ENCODE measurements at places on chromosomes 16 and 17.
A peak's percentile ranks its signal among the peaks of the same experiment; 100 is the strongest.

DNA sequence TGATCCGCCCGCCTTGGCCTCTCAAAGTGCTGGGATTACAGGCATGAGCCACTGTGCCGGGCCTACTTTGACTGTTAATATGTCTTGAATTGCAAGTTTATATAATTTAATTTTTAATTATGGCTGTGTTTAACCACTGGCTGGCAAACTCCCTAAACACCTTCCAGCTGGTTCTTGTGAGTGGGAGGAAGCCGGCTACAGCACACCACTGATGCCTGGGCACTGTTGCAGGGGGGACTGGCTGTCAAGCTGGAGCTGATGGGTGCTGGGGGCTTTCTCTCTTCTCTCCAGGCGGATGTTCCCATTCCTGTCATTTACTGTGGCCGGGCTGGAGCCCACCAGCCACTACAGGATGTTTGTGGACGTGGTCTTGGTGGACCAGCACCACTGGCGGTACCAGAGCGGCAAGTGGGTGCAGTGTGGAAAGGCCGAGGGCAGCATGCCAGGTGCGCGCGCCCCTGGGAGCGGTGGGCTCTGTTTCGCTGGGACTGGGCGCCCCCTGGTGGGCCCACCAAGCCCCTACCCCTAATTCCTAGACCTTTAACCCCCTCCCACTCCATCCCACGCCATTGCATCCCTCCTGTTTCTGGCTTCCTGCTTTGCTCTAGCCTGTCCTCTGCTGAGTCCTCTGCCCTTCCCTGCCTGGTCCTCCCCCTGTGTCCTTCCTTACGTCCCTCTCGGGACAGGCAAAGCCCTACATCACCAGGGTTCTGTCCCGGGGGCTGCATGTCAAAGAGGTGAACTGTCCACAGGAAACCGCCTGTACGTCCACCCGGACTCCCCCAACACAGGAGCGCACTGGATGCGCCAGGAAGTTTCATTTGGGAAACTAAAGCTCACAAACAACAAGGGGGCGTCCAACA, 9.5 kb downstream of the TBX21 start:
- peak; percentile 24 for DNase-seq

- peak; percentile 67 for DNase-seq
Measured at GRCh38 chr17:42744283-42744805, 496 bp downstream of the EZH1 start.

GRCh38 chr16:79053577-79053976, 547.0 kb downstream of the MAF start:
- DNase-seq: no peak

DNA sequence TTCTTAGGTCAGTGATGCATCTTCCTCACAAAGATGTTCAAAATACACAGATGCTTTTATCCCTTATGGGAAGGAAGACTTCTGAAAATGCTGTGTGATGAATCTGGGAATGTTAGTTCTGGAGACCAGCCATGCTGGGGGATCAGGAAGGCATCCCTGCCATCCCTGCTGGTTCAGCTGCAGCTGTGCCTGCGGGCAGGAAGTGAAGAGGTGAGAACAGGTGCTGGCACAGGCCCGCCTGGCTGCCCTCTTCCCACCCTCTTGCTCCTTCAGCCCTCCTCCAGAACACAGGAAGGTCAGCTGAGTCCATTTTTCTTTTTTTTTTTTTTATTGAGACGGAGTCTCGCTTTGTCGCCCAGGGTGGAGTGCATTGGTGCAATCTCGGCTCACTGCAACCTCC, 15.2 kb downstream of the RAB11FIP3 start:
- no peak for DNase-seq

DNA sequence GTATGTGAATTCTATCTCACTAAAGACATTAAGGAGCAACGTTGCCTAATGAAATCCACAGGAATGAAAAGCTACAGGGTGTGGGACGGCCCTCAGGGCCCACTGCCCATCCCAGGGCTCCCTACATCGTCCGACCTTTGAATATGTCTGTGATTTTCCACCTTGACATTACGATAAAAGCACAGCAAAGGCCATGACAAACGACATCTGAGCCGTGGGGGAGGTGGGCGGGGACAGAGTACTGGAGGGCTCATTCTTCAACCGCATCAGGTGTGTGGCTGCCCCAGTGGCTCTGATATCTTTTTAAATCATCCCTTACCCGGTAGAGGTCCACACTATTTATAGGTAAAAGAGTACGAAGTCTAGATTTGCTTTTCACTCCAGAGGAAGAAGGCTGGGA, 35.1 kb downstream of the LMF1 start:
- no peak for DNase-seq

DNA sequence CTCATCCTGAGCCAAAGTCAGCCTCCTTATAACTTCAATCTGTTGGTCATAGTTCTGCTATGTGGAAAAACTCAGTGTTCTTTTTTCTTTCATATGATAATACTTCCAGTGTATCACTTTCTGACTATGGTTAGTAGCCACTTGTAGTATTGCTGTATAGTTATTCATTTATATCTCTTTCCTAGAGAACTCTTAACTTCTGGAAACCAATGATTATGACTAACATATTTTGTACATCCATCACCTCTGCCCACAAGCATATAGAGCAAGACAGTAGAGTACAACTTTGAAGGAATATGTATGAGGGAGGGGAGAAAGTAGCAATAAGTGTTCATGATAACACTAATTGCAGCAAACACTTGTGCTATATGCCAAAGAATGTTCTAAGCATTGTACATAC, 38.6 kb downstream of the COX10 start:
- DNase-seq: no peak

- DNase-seq: no peak
Measured at GRCh38 chr17:47295874-47296255, 27.9 kb upstream of the EFCAB13 start.

GRCh38 chr16:78655331-78656113, 556.1 kb downstream of the WWOX start:
- no peak for DNase-seq

DNA sequence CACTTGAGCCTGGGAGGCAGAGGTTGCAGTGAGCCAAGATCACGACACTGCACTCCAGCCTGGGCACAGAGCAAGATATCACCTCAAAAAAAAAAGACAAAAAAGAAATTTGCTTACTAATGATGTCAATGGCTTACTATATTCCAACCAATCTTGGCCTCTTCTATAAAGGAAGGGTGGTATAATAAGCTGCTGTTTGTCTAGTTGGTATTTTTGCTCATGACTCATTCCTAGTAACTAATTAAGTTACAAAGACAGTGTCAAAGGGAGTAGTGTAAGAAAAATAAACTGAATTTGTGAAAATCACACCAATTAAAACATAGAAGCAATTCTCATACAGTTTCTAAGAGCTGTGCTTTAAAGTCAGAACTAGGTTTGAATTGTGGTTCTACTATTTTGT, 82.5 kb downstream of the NLK start:
- DNase-seq: no peak

DNA sequence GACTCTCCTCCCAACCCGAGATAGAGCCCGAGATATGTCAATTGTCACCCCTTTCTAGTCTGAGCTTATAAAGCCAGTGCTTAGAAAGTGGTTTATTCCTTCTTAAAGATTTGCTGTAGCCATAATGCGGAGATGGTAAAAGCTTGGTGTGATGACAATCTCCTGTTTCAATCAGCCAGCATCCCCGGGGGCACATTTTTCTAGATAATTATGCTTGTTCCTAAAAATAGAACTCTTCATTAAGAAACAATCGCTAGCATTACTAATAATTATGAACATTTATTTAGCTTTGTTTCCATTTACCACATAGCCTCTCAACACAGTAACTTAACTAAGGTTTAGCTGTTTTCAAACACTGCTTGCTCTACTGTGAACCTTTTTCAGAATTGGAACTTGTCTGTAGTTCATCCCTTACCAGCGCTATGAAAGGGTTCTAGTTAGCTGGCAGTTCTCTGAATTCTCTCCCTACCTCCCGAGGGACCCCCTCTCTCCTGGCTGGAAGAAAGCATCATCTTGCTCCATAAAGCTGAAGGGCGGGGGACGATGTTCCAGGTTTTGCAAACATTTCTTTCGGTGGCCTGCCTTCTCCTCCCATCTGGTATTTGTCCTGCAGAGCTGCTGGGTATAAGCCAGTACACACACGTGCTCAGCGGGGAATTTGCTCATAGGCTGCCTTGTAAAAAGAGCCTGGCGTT, 922 bp upstream of the MRPL58 start:
- DNase-seq: no peak

DNA sequence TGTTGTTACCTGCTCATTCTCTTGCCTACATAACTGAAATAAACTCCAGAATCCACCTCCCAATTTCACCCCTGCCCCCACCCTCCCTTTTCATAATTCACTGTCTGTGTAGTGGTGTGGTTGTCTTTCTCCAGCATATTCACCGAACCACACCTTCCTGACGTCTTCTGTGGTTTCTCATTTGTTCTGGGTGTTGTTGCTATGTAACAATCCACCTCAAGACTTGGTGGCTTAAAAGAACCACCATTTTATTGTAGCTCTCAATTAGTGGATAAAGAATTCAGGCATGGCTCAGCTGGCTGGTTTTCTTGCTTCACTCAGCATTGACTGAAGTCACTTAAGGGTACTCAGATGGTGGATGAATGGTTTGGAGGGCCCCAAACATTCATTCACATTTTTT, 229.8 kb downstream of the MAF start:
- no peak for DNase-seq

- DNase-seq: no peak
Measured at GRCh38 chr17:56290101-56290801, 137.0 kb downstream of the ANKFN1 start.

DNA sequence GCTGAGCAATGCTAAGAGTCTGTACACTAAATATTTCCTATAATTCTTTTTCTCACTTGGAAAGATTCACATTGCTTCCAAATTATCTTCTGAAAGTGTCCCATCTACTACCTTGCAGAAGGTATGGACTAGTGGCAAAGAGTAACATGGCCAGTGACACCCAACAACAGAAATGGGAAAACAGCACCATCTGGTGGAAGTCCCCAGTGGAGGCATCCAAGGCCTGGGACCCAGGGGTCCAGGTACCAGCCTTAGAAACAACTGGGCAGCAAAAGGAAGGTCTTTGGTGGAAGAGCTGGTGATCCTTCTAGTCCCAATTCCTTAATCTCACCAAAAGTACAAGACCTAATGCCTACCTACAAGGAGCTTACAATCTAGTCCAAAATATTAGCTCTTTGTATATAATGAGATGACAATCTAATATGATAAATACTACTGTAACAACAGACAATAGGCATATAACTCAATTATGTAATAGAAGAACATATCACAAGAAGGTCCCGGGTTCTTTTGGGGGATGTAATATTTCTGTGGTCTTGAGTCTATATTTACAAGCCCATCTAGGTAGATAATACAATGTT, 55.3 kb downstream of the SKAP1 start:
- peak; percentile 31 for DNase-seq

DNA sequence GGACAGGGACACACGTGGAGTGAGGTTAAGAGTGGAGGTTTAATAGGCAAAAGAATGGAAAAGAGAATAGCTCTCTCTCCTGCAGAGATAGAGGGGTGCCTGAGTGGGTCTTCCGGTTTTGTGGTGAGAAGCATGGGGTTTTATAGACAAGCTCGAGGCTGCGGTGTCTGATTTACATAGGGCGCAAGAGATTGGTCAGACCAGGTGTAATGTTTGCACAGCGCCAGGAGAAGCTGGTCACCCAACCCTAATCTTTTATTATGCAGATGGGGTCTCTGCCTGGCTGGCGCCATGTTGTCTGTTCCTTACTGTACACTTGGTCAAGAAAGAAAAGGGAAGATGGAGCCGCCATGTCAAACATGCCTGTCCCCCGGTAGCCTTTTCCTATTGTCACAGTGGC, 44.5 kb upstream of the MLYCD start:
- DNase-seq: no peak

DNA sequence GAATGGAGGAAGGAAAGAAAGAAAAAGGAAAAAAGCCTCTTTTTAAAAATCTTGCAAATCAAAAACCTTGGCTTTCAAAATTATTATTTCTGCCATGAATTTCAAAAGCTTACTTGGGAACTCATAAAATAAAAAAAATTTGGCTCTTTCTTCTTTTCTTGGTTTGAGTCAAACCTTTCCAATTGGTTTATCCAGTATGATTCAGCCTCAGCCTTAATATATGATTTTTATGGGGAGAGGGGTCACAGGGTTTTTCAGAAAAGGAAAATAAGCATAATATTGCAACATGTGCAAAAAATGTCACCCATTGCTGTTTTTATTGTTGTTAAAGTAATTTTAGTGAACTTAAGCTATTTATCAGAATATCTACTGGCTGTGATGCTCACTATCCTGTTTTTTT, 31.2 kb upstream of the HAPSTR1 start:
- DNase-seq: no peak

DNA sequence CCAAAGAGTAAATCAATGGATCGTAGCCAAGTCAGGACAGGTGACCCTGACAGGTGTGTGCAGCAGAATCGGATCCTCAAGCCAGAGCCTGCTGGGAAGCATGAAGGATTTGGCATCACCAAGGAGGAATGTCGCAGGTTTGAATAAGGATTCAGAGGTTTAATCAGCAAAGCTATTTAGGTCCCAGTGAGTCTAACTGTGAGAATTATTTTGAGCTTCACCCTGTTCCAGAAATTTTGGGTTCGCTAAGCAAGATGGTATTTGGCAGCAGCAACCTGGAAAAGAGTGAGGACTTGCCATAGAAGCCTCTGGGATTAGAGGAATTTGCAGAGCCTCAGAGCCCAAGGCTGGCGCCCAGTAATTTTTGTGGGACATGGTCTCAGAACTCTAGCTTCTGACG, 173.0 kb downstream of the CCDC182 start:
- DNase-seq: no peak

- DNase-seq: no peak
Measured at GRCh38 chr17:9444687-9445086, 130.9 kb downstream of the STX8 start.

DNA sequence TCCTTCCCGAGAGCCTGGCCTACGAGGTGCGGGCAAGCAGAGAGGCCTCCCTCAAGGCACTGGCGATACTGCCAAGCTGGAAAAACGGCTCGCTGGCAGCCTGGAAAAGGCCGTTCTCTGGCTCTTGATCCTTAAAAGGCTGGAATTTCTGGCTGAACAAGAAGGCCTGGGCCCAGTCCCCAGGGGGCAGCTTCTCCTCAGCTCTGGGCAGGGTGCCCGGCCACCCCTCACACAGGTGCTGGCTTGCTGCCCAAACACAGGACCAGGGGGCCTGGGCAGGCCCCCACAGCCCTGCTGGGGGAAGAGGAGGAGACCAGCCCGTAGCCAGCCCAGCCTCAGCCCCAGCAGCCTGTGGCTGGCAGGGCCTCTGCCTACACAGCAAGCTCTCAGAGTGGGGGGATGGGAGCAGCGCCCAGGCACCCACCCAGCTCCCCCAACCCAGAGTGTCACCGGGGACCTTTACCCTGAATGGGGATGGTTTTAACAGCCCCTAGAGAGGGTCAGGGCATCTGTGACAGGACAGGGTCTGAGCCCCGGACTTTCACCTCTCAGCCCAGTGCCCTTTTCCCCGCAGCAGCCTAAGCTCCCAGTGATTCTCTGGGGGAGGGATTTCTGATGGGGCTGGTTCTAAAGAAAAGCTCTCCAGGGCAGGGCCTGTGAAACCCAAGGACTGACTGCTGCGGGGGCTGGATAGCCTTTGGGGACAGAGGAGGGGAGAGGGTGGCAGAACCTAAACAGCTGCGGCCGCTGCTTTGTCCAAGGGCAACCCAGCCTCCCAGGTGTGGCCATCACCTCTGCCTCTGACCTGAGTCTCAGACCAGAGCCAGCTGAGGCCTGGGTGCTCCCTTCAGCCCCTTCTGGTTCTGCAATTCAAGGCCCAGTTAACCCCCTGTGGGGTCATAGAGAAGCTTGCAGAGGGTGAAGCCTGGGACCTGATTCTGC, 38.6 kb upstream of the TOB1 start:
- no peak for DNase-seq

GRCh38 chr17:43021741-43022512, at the start of gene VAT1:
VAT1 (minus strand) TSS chr17:43022385; CDS start chr17:43022322, 63 bp downstream.
- DNase-seq: peak; percentile 46

Measured in GDM1 (cell line).